ENCODE measurements at places on chromosomes 6 and 20.

DNA sequence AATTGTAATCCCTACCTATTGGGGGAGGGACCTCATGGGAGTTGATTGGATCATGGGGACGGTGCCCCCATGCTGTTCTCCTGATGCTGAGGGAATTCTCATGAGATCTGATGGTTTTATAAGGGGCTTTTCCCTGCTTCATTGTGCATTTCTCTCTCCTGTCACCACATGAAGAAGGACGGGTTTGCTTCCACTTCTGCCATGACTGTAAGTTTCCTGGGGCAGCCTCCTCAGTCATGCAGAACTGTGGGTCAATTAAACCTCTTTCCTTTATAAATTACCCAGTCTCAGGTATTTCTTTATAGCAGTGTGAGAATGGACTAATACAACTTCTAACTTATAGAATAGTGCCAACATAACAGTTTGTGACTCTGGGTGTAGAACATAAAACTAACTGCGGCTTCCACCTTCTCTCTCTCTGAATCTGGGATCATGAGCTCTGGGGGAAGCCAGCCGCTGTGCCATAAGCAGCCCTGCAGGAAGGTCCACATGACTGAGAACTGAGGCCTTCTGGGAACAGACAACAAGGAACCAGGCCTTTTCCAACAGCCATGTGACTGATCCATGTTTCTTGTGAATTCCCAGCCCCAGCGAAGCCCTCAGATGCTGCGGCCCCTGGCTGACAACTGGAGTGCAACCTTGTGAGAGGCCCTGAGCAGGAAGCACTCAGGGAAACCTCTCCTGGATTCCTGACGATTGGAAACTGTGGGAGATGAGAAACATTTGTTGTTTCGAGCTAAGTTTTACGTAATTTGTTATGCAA, 3.4 kb upstream of the HLA-A start:
- DNase-seq, result no peak

GRCh38 chr6:133892813-133893691, 4.1 kb downstream of the TCF21 start:
- no peak for DNase-seq

GRCh38 chr6:41728954-41729353, 6.5 kb downstream of the TFEB start:
- DNase-seq, result no peak

- DNase-seq, result no peak
Observed at GRCh38 chr6:113147544-113147943, 709.6 kb upstream of the MARCKS start.

All from RWPE2 (cell line).